GM18507 (cell line): ENCODE measurements at places on chromosomes 6 and 20.

DNA sequence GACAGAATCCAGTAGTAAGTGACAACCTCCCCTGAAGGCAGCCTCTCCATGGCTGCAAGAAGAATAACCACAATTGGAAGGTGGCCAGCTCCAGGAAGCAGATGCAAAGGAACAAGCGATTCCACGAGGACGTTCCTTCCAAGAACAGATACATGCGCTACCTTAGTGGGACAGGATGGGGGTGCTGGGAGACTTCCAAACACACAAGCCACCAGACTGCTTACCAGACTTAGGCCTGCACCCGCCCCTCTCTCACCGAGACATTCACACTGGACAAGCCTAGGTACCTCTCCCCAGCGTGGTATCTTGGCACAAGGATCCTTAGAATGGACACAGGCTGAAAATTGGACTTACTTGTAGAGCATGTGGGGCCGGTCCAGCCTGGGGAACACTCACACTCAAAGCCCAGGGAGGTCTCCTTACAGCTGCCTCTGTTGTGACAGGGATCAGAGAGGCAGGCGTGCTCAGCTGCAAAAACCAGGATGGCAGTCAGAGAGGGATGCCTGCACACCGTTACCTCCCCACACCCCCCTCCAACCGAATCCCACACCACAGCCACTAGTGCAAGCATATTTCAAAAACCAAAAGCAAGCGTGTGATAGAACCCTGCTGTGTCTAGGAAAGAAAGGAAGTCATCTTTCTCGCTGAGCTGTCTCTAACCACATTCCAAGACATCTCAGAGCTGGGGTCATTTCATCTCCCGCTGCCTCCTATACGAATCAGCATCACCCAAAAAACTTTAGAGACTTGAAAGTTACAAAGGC is 22.4 kb downstream of the JAG1 start:
- DNase-seq, result no peak

- no peak for DNase-seq
These were observed 4.9 kb upstream of the UQCC2 start for GRCh38 chr6:33716379-33716778.

- no peak for DNase-seq
These were observed 27.6 kb downstream of the CDH26 start for GRCh38 chr20:59985864-59986263.

DNA sequence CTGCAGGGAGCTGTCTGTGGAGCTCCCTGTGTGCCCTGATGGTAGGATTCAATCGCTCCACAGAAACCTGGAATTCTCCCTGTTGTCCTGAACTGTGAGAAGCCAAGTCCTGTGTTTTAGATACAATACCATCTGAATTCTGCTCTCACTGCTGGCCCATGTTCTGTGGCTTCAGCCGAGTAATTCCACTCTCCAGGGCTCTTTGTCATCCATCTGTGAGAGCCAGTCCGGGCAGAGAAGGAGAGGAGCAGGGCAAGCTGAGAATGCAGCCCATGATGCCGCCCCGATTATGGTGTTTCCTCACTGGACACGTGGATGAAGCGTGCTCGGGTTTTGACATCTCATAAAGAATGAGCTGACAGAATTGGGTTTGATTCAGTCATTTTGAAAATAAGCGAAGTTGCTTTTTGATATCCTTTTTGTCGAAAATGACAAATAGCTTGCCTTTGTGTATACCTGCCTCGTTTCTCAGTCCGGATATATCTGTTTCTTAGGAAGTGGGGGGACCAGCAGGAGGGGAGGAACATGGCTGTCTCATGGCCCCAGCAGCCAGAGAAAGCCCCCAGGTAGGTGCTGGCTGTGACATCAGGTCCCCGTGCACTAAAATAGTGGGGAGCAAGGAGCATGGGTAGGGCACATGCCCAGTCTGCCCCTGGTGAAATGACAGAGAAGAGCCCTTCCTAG is 8.2 kb upstream of the CD93 start:
- DNase-seq, result no peak

- no peak for DNase-seq
These were observed 121.1 kb downstream of the TRIM27 start for GRCh38 chr6:28802417-28803336.

- no peak for DNase-seq
These were observed 425.1 kb downstream of the UTRN start for GRCh38 chr6:144710207-144710606.

GRCh38 chr6:148508401-148509041 is 165.9 kb downstream of the SASH1 start:
- DNase-seq, result no peak

- no peak for DNase-seq
These were observed 52.5 kb downstream of the BCAS1 start for GRCh38 chr20:54017846-54018245.

- no peak for DNase-seq
These were observed 237.3 kb downstream of the SOD2 start for GRCh38 chr6:159455700-159456274.

DNA sequence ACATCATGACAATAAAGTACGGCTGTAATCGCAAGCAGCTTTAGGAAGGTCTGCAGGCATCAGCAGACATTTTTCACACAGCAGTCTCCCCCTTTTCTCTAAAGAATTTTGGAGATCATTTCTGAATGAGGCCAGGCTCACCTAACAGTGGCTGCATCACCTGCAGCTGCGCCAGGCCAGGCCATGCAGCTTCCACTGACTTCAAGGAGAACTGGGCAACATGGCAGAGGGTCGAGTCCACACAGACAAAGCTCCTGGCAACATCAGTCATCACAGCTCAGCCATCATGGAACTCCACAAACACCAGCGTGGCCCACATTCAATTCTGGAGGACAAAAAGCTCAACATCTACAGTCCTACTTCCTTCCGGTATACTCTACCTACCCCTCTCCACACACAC is 17.8 kb upstream of the FOXC1 start:
- DNase-seq, result no peak

DNA sequence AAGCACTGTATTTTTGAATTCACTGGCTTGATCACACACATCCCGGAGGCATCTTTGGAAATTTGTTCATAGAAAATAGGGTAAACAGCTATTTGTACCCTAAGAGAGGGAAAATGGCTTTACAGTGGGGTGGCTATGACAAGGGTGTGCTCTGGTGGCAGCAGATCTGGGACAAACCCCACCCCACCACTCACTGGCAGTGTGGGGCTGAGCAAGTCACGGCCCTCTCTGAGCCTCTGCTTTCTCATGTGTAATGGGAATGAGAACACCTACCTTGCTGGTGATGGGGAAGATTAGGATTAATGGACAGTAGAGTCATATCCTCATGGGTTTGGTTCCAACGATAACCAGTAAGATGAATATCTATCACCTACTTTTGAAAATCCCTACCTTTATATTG is 78.0 kb downstream of the KCNB1 start:
- DNase-seq, result no peak

DNA sequence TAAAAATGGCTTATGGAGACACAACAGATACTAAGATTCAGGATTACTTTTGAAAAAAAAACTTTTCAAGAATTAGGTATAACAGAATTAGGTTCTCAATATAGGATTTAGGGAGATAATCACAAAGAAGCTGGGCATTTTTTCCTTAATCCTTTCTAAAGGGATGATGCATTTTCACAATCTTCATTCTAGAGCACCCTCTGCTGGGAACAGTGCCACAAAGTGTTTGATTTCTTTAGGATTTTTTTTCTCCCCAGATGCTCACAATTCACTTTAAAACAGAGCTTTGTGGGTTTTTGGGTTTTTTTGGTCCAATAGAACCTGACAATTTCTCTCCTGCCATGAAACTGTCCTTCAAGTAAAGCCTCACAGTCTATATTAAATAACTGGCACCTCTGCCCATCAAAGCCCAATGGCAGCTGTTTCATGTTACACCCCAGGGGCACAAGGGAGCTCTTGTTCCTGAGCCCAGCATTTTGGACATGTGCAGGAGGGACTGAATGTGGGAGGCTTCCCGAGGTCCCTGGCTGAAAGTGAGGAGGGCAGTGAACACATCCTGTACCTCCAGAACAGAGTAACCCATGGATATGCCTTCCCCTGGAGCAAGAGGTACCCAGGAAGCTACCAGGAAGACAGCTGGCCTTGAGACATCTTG is 39.7 kb downstream of the PREP start:
- no peak for DNase-seq

DNA sequence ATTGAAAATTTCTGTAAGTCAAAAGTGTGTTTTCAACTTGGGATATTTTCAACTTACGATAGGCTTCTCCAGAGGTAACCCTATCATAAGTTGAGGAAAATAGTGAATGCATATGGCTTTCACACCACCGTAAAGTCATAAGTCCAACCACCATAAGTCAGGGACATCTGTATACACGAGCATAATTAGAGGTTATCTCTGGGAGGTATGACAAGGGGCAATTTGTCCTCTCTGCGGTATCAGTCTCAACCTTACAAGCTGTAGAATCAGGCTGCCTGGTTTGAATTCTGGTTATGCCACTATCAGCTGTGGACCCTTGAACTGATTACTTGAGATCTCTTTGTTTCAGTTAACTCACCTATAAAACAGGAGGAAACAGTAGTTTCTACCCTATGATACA is 202.9 kb upstream of the JARID2 start:
- DNase-seq, result no peak

DNA sequence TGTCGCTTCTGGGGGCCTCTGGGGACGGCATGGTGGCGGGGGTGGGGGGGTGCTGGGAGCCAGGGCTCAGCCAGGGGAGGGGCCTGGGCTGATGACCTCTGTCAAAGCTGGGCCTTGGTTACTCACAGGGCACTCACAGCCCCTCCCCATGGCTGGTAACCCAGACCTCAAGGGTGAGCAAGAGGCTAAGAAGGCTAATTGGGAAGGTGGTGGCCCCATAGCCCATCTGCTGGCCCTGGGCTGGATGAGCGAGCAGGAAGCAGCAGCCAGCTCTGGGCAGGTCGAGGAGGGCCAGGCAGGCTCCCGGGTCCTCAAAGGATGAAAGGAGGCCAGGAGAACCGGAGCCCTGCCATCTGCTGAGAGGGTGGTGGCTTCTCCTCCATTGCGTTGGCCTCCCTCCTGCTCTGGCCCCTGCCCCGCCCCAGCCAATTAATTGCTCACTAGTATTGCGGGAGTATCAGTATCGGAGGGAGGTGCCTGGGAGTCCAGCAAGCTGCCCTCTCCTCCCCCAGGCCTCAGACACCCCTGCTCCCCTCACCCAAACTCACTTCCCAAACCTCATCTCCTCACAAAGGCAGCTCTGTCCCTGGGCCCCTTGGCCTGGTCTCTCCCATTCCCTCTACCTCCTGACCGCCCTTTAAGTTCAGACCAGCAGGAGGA is 1.0 kb upstream of the CDSN start:
- DNase-seq, result no peak

DNA sequence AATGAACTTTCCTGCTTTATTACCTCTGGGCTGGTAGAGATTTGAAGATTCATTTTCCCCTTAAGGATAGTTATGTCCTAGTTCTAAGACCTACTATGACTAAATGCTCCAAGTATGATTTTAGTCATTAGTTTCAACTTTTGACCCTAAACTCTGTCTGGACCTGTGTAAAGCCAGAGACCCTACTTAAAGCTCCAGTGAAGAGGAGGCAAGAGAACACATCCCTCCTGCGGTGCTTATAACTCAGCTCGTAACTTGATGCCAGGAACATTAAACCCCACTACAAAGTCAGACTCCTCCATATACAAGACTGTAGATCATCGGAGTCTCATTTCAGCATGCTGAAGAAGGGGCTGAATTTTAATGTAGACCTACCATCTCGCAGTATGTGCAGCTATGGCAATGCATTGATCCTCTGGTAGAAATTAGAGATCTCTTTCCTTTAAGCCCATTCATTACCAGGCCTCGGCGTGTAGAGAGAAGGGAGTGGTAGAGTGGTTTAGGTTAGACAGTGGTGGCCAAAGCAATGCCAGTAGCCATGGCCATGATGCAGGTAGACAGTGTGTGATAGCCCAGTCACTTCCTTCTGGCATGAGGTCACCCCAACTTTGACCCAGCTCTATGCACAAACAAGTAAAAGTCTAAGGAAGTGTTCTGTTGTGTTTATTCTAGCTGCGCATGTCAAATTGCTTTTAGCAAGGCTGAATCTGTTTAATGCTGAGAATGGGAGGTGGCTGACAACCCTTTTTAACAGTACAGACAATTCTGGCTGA is 34.8 kb upstream of the MYB start:
- DNase-seq, result no peak

GRCh38 chr20:63498960-63499337 is at the start of gene EEF1A2:
TSS of gene EEF1A2 (minus strand) at chr20:63499083. CDS start at chr20:63497763, 1,320 bp downstream.
- no peak for DNase-seq

DNA sequence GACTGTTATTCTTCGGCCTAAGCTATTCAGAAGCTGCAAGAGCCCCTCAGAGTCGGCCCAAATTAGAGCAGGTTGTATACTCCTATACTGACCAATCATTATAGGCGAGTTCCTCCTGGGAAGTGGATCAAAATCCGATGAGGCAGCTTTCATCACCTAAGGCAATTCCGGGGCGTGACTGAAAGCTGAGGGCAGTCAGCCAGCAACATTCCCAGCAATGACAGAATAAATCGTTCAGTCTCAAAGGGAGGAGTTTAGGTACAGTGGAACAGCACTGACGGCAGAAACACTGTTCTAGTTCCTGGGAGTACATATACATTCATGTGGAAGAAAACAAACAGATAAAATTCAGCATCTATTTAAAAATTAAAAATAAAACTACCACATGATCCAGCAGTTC is 10.8 kb downstream of the HLA-DQB2 start:
- DNase-seq, result no peak

DNA sequence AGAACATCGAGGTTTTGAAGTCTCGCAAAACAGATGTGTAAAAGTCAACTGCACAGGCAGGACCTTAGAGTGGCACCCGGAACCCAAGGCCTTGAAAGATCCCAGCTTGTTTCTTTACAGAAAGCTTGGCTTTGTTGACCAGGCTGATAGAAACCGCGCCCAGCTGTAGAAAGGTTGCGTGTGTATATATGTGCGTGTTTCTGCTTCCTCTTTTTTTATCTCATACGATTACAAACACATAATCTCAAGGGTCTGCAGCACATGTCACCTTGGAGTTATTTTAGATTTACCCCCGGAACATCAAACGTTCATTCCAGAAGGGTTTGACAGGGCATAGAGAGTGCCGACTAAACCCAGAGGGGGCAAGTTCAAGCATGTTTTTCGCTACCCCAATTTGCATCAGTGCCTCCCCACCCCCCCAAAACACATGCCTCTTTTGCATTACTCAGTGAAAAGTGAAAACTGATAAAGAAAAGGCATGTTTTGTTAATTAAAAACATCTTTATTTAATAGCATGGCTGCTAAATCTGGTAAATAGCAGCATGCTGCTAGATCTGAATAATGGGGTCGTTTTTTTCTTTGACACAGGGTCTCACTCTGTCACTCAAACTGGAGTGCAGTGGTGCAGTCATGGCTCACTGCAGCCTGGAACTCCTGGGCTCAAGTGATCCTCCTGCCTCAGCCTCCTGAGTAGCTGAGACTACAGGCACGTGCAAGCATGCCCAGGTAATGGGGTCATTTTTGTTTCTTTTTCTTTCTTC is 33.2 kb upstream of the NCOA3 start:
- DNase-seq, result no peak

- DNase-seq, result no peak
These were observed 43.8 kb downstream of the REV3L start for GRCh38 chr6:111439171-111439570.
